ENCODE measurements at places on chromosomes 11 and 22.

- DNase-seq, result no peak
These were observed at the start of gene MS4A14 for GRCh38 chr11:60396382-60396781. Gene MS4A14, plus strand, starts transcription at chr11:60396459. Its CDS starts 120 bp downstream, at chr11:60396579.

DNA sequence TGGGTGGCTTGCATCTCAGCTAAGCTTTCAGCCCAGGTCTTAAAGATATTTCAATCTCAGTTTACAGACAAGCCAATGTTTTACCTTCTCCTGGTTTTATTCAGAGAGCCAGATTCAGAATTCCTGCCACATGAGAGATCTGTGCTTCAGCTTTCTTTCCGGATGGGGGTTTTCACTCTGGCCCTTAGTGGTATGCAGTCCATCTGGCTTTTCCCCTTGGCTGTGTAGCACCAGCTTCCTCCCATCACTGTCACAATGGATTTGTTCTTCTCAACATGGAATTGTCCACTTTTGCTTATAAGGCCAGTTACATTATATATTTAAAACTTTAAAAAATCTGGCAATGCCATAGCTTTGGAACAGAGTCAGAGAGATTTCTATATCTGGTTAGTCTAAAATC lies 303.9 kb downstream of the ETS1 start:
- no peak for DNase-seq

DNA sequence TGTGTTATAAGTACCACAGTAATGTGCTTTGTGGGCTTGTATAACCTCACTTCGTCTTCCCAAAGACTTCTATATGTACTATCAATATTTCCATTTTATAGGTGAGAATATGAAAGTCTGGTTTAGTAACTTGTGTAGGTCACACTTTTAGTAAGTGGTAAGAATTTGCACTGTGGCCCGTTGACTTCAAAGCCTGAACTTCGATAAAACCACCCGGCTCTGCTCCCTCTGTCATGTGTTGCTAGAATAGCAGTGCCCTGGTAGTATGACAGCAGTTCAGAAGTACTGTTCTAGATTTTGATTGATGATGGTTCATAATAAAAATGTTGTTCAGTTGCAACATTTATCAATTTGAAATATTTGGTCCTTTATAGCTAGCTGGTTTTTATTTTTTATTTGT lies 110.2 kb upstream of the SORL1-AS1 start:
- peak; percentile 34 for DNase-seq

GRCh38 chr22:21082248-21082647 lies 36.5 kb downstream of the LRRC74B start:
- no peak for DNase-seq

GRCh38 chr11:56624661-56625110 lies 10.0 kb upstream of the OR5M1 start:
- DNase-seq, result no peak

DNA sequence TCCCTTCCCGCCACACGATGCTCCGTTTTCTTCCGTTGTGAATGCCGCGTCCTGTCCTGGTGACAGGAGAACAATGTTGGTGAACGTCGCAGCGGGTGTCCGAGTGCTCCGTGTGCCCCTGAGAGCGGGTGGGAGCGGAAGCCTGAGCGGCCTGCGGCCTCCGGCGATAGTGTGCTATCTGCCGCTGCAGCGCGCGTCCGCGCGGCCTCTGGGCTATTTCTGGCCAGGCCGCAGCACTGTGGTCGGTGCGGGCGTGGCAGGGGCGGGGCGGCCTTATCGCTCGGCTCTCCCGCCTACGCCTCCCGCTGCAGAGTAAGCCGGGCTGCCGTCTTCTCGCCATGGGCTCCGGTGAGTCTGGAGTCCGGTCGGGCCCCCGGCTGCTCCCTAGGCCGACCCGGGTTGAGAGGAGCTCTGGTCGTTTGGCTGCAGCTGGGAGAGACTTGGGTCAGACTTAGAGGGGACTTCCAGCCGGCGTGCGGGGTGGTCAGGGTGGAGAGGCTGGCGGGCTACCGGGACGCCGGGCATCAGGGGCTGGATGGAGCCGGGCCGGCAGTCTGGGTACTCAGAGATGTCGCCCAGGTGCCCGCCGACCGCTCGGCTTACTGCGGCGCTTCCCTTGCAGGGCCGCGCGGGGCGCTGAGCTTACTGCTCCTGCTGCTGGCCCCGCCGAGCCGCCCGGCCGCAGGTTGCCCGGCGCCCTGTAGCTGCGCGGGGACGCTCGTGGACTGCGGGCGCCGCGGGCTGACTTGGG lies at the start of gene GP1BB:
GP1BB (plus strand) TSS at position 308 of the 751 bp plus-strand sequence; CDS start at position 339, 31 bp downstream.
- peak; percentile 50 for DNase-seq

GRCh38 chr22:28395920-28396753 lies 283.5 kb downstream of the TTC28 start:
- no peak for DNase-seq

DNA sequence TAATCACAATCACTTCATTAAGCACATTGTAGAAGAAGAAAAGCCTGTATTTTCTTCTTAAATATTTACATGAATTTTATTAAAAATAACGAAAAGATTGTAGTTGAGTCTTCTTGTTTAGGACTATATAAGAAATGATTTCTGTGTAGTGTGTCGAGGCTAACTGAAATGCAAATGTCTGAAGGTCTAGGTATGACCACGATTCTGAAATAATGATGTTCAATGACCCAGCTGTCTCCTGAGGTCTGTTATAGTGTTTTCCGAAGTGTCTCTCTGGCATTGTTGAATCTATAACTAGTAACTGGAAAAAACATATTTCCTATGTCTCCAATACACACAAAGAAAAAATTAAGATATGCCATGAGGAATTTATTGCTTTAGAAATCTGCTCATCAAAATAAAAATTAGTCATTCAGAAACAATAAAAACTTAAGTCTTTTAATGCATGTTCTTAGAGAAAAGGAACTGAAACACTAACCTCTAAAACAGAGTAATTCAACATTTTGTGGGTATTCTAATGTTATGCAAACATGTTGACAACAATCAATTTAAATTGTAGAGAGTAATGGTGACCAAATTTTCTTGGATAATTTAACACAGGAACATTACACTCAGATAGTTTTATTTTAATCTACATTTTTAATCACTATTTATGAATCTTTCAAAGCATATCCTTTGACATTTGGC lies 55.0 kb downstream of the CASP12 start:
- no peak for DNase-seq

- DNase-seq, result no peak
These were observed 7.0 kb downstream of the EMID1 start for GRCh38 chr22:29212743-29213142.

DNA sequence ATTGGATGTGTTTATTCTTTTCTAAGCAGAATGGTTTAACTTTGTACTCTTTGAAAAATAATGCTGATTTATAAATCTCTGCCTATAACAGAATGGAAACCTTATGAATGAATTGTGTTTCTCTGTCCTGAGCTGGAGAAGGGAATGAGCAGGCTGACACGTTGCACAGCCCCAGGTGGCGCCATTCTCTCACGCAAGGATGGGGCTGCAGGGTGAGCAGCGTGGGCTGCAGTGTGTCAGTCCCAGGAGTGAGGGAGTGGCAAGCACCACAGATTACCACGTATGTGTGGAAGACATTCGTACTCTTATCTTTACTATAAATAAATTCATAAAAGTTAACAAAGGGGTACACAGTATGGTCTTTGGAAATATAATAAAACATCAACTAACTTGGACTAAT lies 33.4 kb downstream of the FDX1 start:
- DNase-seq, result peak; percentile 33

Data from stimulated activated naive CD8-positive, alpha-beta T cell treated with anti-CD3 and anti-CD28 coated beads, Interleukin-15, Interleukin-2, amounts not matched to agents 100 U/mL and 50 U/mL, for 24 hours (primary cell).